Sciatic nerve (tissue), 2 donors: ENCODE measurements at places on chromosomes 3 and 15. TPM values are rescaled to one million over a fixed set of nuclear protein-coding genes. Genes with fewer than 3 reads are reported as not detected.
A peak's percentile ranks its signal among the peaks of the same experiment; 100 is the strongest.

DNA sequence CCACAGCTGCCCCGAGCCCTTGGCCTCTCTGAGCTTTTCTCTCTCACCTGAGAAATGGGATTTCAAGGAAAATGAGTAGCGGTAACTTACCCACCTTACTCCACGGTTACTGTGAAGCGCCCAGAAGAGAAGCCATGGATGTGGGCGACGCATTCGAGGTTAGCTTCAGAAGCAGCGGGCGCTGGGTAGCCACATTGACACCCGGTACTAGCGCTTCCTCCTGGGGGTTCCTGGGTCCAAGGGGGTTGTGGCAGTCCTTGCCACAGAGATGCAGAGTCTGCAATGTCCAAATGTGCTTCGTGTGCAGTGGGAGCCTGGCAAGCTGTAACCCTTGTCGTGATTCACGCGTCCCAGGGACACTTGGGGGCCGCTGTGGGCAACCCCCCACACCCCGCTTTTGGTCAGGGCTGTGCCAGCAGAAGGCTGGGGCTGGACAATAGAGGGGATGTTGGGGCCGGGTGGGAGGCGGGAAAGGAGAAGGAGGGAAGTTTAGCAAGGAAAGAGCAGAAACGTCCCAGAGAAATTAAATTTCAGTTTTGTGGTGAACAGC lies 41.4 kb upstream of the FURIN start:
- DNase-seq: no peak

- DNase-seq: no peak
Observed at GRCh38 chr3:37766797-37767776, 94.6 kb upstream of the CTDSPL start.

DNA sequence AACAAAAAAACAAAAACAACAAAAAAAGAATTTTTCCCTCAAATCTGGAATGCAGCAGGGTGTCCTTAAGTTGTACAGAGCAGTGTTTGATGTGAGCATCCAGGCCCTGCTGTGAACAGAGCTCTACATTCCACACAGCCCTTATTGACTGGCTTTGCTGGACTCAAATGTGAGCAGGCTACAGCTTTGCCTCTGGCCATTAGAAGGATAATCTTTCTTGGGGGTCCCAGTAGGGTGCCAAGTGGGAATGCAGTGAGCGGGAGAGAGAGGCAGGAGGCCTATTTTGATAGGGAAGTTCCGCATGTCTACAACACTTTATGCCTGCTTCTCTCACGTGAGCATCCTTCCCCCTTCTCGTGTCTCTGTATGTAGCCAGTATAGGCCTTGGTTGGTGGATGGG lies 34.4 kb upstream of the TPRG1 start:
- DNase-seq: no peak

DNA sequence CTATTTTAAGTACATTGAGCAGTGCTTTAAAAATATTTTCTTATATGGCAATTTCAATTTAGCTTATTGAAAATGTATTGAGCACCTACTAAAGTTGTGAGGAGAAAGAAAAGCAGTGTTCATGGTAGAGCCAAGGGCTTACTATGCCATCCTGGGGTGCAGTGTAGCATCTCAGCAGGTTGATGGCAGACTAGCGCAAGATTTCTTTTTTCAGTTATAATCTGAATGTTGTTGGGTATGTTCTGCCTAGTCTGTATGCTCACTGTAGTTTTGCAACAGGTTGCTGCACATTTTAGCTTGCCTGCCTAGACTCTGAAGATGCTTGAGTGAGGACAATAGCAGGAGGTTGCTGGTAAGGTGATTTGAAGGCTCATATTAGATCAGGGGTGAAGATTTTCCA lies 103.1 kb upstream of the UNC13C start:
- no peak for DNase-seq

DNA sequence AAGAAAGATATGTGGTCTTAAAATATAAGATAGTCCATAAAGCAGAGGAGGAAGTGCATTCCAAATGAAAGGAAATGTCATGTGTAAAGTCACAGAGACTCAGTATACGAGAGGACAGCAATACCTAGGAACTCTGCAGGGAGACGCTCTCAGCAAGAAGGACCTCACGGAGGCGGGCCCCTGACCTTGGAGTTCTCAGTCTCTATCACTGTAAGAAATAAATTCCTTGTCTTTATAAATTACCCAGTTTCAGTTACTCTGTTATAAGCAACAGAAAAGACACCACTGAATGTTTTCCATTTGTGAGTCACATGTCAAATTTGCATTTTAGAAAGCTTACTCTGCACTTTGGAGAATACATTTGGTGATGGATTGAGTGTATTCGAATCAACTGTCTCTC lies 140.6 kb downstream of the GBE1 start:
- DNase-seq: no peak

DNA sequence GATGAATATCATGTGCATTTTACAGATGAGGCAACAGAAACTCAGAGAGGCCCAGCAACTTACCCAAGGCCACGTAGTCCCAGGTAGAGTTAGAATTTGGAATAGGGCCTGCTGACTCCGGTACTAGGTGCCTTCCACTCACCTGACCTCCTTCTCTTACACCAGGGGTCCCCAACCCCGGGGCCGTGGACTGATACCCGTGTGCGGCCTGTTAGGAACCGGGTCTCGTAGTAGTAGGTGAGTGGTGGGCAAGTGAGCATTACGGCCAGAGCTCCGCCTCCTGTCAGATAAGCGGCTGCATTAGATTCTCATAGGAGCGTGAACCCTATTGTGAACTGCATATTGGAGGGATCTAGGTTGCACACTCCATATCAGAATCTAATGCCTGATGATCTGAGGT lies 64.8 kb downstream of the SMAD3 start:
- peak; percentile 47 for DNase-seq

- no peak for DNase-seq
Observed at GRCh38 chr3:152019508-152019907, 146.1 kb downstream of the SUCNR1 start.

DNA sequence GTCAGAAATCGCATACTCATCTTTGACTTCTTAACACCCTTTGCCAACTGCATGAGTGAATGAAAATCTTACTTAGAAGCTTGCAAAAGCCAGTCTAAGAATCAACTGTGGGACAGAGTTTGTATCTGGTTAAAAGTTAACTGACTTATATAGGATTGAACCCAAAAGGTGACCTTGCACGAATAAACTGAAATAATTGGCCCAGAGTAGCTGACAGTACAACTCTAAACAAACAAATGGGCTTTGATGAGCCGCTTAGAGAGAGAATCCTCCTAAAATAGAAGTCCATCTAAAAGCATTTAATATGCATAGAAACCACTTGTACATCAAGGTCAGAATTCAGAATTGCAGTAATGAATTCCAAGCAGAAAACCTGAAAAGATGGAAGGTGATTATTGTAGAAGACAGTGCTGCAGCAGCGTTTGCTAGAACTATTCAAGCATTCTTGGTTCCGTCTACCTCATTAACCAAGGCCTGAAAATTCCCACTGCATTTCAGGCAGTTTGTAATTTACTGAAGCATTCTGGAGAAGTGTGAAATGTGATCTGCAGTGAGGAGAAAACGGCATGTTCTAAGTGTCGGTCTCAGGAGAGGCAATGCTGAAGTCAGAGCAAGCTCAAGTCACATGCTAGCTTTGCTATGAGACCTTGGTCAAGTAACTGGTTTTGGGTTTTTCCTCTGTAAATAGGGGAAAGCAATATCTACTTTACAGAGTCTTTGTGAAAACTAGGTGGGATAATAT lies 103.7 kb downstream of the CADPS start:
- DNase-seq: no peak

DNA sequence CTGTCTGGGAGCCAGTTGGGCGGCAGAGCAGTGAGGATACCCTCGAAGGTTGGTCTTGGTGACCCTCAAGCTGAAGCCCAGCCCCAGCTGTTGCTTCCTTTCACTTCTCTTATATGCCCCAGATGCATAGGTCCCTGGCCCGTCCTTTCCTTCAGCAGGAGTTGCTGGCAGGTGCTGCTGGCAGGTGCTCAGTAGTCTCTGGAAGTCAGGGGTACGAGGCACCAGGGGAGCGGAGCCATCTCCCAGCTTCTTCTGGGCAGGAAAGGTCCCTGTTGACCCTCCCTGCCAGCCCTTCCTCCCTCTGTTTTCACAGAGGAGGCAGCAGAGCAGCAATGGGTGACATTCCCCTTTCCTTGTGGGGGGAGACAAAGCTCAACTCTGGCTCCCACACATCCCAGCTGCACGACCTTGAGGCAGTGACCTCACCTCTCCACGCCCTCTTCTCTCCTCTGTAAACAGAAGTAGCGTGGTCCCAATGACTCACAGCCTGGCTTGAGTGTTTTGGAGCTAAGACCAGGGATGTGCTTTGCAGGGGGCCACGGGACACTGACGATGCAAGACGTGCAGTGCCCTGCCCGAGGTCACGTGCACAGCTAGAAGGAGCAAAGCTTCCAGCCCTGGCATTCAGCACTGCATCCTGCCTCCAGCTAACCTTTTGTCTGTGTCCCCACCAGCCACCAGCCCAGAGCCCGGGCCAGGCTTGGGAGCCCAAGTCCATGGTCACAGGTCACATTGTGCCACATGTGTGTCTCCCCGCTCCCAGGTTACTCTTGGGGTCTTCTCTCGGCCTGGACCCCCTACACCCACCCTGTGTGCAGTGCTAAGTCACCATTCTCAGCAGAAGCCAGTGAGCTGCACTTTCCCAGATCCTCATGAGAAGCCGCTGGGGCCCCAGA lies 49.7 kb downstream of the SLC6A6 start:
- DNase-seq: peak; percentile 80

- peak; percentile 83 for DNase-seq
Observed at GRCh38 chr3:50189274-50189673, 2.1 kb upstream of the GNAT1 start.

DNA sequence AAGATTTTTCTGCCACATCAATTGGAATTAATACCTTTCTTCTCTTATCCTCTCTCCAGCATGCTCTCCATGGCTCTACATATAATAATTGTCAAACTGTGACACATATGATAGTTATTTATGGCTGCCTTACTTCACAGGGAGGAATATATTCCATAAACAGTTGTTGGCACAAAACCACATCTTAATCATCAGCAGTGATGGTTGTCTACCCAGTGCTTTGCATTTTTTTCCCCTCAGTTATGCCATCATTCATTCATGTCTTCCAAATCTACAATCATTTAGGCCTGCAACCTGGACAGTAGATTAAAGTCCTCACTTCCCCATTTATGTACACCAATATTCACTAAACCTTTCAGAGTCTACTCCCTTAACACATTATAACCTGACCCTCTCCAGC lies 107.7 kb downstream of the THRB start:
- no peak for DNase-seq

GRCh38 chr3:43405888-43406642 lies 119.7 kb downstream of the SNRK start:
- no peak for DNase-seq

GRCh38 chr15:83435782-83436181 lies 11.4 kb upstream of the SH3GL3 start:
- DNase-seq: no peak

GRCh38 chr15:89416339-89417183 lies 79.8 kb downstream of the RHCG start:
- no peak for DNase-seq

GRCh38 chr15:26038693-26039092 lies 175.6 kb upstream of the ATP10A start:
- DNase-seq: no peak

DNA sequence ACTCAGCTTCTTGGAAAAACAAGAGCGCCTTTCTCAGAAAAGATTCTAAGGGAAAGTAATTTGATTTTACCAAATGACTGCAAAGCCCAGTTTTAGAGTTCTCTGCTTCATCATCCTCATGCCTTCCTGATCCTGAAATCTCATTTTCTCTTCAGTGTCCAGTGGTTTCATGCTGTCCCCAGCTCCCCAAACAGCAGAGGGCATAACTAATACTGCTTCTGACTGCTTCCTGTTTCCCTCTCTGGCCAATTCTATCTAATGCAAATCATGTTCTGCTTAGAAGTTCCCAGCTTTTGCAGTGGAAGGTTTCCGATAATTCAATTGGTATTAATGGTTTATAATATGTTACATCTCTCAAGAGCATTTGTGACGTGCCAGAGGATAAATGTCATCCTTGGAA lies 161.1 kb downstream of the CLSTN2 start:
- DNase-seq: no peak

DNA sequence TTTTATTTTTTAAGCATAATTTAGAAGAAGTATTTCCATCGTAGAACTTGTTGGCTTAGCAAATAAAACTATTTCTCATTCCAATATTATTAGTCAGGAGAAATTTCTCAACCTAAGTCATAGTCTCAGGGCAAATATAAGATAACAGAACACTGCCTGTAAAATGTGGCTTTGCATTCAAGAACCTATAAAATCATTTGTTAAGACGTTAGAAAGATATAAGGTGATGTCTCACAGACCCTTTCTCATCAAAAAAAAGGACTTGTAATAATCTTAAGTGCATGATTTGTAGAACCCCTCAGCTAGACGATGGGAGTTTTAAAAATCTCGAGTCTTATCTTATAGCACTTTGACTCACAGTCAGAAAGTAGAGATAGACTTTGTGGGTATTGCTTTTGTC lies 314.7 kb upstream of the CFAP20DC start:
- no peak for DNase-seq

DNA sequence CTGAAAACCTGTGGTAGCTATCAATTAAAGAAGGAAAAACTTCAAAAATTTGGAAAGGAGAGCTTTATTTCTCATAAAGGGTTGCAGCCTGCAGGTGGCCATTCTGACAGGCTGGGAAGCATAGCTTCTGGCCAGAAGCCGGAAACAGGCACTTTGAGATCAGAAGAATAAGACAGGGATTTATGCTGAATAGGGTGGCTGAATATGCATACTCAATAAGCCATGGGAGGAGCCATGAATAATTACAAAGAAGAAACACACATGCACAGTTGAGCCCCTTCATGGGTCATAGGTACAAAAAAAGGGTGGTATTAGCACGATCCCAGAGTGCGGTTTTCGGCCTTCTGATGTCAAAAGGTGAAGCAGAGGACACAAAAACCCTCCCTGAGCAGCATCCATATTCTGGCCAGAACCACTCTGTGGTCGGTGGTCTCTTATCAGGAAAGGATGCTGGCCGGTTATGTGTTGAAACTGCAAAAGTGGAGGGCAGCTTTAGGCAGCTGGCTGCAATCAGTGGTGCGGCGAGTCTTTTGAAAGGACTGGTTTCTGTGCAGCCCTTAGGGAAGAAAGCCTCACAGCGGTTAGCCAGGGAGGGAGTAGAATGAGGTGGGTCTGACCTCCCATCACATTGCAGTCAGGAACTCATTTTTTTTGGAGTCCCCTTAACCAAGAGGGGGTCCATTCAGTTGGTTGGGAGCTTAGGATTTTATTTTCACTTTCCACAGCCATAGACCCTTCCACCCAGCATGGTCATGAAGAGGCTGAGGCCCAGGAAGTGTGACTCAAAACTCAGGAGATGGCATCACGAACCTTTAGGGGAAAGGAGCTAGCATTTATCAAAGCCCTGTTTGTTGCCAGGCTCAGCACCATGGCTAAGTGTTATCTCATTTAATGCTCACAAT lies 34.7 kb upstream of the CCDC174 start:
- DNase-seq: no peak

C15orf62 gene
- 0.49 TPM for total RNA-seq

PRR20G gene
- not detected for total RNA-seq

RABL3 gene
- total RNA-seq: 27.4 TPM

TM6SF1 gene
- total RNA-seq: 7.8 TPM

GOLGA8J gene
- 0.89 TPM for total RNA-seq

POTEB3 gene
- total RNA-seq: not detected

LTF gene
- 11.3 TPM for total RNA-seq

GATM gene
- 288 TPM for total RNA-seq

GREM1 gene
- 4.6 TPM for total RNA-seq

ARPP21 gene
- total RNA-seq: 0.62 TPM

ULK3 gene
- 26.5 TPM for total RNA-seq

LMOD3 gene
- 0.09 TPM for total RNA-seq
